ENCODE measurements at places on chromosomes 13 and 19. TPM values are rescaled to one million over a fixed set of nuclear protein-coding genes. Genes with fewer than 3 reads are reported as not detected.

DNA sequence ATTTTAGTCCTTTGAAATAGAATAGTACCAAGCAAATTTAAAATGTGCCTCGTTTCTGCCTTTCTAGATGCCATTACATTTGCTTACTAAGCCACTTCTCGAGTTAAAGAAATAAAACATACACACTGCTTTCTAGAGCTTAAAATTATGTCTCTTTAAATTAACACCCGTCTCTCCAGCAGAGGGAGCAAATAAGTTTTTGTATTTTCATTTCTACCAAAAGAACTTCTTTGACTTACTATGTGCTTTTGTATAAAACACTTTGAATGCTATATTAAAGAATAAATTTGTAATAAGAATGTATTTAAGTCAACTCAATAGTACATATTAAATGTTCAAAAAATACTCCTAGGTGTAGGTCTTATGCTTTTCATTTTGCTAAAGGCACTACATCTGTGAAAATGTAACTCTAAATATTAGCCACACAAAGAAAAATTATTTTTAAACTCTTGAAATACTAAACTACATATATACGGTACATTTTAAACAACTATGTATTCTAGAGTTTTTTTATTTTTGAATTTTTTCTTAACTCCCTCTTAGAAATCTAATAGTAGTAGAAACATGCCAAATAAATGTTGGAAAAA is 269.3 kb upstream of the MIR17HG start:
- peak; percentile 1 for DNase-seq

DNA sequence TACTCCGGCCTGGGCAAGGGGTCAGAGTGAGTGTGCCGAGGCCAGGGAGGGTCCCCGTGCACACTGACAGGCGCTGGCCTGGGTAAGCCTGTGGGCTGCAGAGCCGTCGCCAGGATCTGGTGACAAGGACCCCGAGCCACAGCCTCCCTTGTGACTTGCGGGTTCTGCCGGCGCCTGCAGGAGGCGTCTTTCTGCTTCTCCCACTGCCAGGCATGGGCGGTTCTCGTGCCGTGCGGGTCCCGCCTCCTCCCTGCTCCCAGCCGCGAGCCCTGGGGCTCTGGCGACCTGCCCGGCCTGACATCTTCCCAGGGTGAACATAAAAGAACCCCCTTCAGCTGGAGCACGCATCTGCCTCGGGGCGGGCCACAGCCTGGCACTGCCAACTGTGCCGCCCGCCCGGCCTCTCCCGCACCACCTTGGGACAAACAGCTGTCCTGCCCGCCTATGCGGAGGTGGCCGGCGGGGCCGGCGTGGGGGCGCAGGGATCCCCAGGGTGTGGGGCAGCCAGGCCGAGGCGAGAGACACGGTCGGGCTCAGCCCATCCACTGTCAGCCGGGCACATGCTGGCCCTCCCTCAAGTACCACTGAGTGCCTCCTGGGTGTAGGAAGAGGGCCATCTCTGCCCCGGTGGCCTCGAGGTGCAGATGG is 1.5 kb upstream of the HCN2 start:
- peak; percentile 92 for DNase-seq

DNA sequence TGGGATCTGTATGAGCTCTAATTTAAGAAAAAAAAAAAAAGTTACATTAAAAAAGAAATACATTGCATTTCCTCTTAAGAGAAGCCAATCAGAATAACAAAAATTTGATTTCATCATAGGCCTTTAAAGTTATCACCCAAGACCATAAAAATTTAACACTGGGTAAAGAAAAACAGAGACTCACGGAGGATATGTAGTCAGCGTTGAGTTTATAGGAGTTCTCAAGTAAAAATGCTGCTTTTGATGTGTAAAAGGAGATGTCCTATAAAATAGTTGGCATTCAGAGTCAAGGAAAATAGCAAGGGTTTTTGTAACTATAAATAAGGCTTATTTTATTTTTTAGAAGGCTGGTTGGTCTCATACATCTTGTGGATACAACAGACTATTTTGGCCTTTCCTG is 191.1 kb downstream of the EFNB2 start:
- no peak for DNase-seq

DNA sequence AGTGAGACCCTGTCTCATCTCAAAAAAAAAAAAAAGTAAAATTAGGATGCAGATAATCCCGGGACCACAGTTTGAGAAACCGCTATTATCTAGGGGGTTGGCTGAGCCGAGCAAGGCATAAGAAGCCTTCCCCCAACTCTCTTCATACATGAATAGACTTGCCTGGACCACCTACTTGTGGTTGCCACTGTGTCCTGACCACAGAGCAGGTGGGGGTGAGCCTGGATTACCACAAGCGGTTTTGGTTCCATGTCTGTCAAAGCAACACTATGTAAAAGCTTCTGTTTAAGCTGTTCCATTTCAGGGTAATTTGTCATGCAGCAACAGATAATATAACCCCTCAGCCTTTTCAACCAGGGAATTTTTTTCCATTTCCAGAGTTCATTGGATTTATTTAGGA is 3.3 kb upstream of the NAPA start:
- no peak for DNase-seq

GRCh38 chr19:36423925-36424324 is 5.5 kb upstream of the ZFP82 start:
- DNase-seq, result no peak

- no peak for DNase-seq
Observed at GRCh38 chr19:795691-796581, 1.3 kb upstream of the PTBP1 start.

GRCh38 chr19:988081-988480 is 3.9 kb downstream of the WDR18 start:
- DNase-seq, result no peak

DNA sequence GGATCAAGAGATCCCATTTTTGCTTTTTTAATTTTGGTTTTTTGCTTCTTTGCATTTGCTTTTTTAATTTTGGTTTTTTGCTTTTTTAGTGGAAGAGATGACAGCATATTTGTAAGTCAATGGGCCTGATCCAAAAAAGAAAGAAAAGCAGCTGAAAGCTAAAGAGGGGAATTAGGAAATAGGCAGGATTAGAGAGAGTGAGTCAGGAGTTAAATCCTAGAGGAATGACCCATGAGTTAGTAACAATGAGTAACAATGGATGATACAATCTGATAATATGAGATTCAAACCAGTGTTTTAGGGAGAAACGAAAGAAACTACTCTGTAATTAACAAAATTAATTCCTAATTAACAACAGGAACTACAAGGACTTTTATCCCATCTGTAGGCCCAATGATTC is 111.2 kb upstream of the SGCG start:
- peak; percentile 92 for DNase-seq

- DNase-seq, result peak; percentile 5
Observed at GRCh38 chr13:90070362-90070761, 1277.1 kb upstream of the MIR17HG start.

DNA sequence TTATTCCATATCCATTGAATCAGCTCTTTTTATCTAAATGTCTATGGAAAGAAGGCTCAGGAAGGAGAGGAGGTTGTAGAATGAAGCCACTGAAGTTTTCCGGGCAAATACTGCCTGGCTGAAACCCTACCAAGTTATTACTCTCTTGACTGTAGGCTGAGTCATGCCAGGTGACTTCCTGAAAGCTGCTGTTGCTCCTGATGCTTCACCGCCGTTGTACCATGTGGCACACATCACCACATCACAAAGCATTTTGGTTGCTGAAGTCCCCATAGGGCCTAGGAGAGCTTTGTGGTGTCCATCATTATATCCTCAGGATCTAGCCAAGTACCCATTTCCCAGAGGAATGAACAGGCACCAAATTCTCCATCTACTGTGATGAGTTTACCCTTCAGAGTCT is 11.1 kb upstream of the TDRD12 start:
- DNase-seq, result no peak

- peak; percentile 6 for DNase-seq
Observed at GRCh38 chr13:106612688-106613087, 44.8 kb upstream of the ARGLU1 start.

DNA sequence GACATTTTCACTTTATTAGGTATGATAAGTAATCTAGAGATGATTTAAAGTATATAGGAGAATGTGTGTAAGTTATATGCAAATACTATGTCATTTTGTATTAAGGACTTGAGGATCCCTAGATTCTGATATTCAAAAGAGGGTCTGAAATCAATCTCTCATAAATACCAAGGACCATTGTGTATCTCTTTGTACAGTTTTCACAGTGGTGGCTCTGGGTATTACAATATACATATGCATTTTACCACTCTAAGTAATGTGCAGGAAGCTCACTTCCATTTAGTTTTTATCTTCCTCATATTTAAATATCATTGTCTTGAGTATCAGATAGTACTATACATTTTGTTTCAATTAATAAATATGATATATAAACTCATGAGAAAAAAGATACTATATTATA is 862.6 kb upstream of the PCDH20 start:
- no peak for DNase-seq

GRCh38 chr13:47178090-47178950 is 281.5 kb upstream of the HTR2A start:
- DNase-seq, result no peak

- no peak for DNase-seq
Observed at GRCh38 chr19:46885411-46885810, 24.6 kb downstream of the ARHGAP35 start.

GRCh38 chr19:2594319-2594718 is 108.2 kb downstream of the GNG7 start:
- no peak for DNase-seq

GRCh38 chr13:101218484-101218883 is 197.8 kb downstream of the NALCN start:
- peak; percentile 27 for DNase-seq

- no peak for DNase-seq
Observed at GRCh38 chr13:25673711-25674110, 301.9 kb downstream of the ATP8A2 start.

- peak; percentile 11 for DNase-seq
Observed at GRCh38 chr13:100789968-100790367, 115.4 kb upstream of the TMTC4 start.

DNA sequence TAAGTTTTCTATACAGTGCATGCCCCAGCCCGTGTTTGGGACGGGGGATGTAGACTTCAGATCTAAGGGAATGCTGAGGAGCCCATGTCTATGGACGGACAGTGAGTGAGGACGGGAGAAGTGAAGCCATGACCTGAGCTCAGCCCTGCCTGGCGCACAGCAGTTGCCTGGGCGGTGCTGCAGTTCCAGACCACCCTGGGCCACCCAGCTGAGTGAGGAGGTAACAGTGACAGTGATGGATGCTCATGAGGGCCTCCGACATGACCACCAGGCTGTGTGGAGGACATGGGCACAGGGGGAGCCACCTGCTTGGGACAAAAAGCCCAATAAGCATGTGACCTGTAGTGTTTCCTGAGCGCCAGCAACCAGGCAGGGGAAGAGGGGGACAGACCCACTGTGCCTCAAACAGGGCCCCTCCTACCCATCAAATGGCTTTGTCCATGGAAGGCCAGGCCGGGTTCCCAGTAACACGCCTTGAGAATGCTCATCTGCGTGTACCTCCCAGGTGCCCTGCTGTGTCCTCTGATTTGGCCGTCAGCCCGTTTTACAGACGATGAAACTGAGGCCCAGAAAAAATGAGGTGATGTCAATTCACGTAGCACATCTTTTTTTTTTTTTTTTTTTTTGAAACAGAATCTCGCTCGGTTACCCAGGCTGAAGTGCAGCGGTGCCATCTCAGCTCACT is 22.6 kb downstream of the NOSIP start:
- DNase-seq, result no peak

- DNase-seq, result peak; percentile 23
Observed at GRCh38 chr13:26688286-26688685, 72.3 kb downstream of the GPR12 start.

DNA sequence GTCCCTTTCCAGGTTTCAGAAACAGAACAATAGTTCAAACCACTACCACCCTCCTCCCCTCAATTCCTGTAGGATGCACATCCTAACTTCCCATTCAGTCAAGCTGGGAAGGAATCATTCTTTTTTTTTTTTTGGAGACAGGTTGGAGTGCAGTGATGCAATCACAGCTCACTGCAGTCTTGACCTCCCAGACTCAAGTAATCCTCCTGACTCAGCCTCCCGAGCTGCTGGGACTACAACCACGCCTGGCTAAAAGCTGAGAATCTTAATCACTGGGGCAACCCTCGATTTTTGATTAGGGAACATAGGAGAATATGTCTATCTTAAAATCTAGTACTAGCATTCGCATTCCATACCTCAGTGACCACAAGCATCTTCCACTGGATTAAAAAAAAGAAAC is 146.2 kb downstream of the ABCC4 start:
- DNase-seq, result no peak

DNA sequence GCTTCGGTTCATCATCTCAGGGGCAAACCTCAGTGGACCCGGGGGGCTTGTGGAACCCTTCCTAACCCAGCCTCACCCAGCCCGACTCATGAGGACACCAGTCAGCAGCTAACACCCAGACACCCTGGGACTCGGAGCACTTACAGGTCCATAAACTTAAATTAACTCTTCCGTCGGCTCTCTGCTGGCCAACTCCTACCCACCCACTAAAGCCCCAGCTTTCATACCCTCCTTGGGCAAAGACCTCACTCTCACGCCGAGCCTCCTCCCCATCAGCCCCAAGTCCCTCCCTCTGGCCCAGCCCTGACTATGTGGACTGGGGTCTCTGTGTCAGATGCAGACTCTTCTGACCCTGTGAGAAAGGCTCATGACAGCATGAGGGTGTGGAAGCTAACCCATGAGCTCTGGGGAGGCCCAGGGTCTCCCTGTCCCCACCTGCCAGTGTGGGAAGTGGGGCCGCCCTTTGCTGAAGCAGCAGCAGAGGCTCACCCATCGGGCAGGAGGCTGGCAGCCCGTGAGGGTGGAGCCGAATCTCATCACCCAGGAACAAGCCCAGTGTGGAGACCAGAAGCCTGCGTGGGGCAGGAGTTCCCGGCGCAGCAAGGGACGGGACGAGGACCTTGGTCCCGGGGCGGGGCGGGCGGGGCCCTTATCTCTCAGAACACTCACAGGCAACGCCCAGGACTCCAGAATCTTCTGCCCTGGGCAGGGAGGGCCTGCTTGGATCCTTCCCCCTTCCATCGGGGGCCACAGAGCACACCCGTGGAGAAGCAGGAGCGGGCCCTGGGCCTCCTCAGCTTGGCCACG is 19.8 kb downstream of the TCF3 start:
- no peak for DNase-seq

DNA sequence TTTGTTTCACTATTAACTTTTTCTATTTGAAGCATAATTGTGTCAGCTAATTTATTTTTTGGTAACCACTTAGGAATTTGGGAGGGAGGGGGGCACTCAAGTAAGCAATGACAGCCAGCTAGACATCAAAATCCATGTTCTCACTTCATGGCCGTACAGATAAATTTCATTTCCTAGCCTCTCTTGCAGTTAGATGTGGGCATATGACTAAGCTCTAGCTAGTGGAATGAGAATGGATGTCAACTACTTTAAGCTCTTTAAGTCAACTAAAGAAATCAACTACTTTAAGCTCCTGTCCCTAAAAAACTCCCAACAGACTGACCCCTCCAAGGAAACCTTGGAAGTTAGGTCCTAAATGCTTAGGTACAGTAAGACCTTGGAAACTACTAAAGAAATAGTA is 92.0 kb downstream of the KCNRG start:
- no peak for DNase-seq

- peak; percentile 51 for DNase-seq
Observed at GRCh38 chr13:23617551-23618024, 47.4 kb downstream of the TNFRSF19 start.

MISP gene
- polyA plus RNA-seq, result not detected

GSX1 gene
- polyA plus RNA-seq, result not detected

TGDS gene
- 14.2 TPM for polyA plus RNA-seq

TMEM150B gene
- polyA plus RNA-seq, result not detected

TEKTIP1 gene
- polyA plus RNA-seq, result 0.33 TPM

PEAK3 gene
- polyA plus RNA-seq, result not detected

METTL21C gene
- polyA plus RNA-seq, result not detected
